ENCODE measurements at places on chromosomes 11 and 22.
A peak's percentile ranks its signal among the peaks of the same experiment; 100 is the strongest.

DNA sequence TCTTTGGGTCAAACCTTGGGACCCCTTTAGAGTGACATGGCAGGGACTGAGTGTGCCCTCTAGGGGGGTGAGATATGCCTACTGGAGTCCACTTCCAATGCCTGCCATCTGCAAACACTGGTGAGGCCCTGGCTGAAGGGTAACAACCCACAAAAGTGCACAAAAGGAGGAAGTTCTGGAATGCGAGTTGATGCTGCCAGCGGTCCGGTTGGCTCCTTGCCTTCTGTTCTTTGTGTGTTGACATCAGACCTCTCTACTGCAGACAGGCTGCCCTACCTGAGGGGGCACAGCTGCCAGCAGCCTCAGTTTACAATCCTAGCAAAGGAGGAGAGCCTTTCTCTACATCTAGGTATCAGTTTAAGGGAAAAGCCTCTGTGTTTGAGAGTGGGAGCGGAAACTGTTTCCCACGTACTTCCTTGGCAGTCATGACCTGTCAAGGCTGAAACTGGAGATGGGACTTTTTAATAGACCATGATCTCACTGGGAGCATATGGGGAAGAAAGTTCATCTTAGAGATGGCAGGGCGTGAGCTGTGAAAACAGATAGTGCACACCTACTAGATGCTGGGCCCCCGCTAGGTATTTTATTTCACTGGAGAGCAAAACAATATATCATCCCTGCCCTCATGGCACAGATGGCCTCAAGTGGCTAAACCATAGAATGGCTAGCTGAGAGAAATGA is 27.2 kb downstream of the BMAL1 start:
- DNase-seq = no peak

DNA sequence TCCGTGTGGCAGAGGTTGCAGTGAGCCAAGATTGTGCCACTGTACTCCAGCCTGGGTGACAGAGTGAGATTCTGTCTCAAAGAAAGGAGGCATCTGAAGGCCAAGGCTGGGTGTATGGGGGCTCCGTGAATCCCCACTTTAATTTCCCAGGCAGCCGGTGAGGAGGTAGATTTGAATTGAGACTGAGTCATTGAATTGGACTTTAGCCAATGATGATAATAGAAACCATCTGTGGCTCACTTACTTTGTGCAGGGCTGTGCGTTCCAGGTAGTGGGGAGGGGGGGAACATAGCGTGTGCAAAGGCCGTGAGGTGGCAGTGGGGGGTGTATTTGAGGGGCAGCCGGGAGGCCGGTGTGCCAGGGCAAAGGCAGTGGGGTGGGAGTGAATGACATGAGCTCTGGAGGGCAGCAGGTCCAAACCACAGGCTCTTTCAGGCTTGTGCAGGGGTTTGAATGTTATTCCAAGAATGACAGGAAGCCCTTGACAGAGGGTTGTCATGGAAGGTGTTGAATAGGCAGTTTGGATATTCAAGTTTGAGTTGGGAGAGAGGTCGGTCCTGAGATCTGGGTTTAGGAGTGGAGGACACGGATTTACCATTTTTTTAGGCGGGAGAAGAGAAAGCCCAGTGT is 6.1 kb downstream of the ARHGAP8 start:
- DNase-seq = no peak

GRCh38 chr11:9251311-9251710 is 13.8 kb downstream of the DENND5A start:
- no peak for DNase-seq

DNA sequence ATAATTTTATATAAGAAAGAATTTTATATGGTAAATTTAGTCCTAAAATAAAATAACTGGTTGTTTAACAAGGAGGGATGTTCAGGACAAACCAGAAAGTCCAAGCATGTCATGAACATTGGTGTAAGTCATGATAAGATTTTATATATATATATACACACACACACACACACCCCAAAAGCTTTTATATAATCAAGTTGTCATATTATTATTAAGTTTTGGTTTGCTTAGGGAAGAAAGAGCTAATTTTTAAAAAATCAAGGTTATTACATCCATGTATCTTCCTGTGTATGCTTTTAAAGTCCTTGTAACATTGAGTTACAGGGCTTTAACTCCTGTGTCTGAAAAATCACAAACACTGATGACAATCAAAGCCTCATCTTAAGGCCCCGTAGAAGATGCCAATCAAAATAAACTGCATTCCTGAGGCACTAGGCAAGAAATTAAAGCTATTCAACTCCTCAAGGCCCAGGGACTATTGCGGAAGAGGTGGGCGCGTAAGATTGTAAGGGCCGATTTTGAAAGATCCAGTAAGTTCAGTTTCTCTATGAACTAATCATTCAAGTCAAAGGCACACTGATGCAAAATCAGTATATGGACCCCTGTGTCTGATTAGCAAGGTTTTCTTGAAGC is 16.8 kb downstream of the APOL6 start:
- no peak for DNase-seq

DNA sequence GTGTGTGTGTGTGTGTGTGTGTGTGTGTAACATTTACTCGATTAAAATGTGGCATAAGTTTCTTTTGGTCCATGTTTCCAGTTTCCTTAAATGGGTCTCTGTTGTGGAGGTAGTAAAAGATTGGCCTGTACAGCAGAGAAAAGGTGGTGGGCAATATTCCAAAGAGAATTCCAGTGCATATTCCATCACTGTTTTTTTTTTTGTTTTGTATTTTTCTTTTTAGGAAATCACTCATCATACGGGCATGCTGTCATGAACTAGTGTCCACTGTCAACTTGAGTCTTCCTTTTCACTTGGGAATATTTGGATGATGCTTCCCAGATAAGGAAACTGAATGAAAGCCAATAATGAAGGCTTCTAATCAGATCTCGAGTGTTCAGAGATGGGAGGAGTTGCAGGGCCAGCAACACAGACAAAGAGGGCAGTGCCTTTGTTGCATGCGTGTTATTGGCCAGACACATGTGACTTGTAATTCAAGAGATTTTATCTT is 95.2 kb upstream of the PDGFD start:
- no peak for DNase-seq

DNA sequence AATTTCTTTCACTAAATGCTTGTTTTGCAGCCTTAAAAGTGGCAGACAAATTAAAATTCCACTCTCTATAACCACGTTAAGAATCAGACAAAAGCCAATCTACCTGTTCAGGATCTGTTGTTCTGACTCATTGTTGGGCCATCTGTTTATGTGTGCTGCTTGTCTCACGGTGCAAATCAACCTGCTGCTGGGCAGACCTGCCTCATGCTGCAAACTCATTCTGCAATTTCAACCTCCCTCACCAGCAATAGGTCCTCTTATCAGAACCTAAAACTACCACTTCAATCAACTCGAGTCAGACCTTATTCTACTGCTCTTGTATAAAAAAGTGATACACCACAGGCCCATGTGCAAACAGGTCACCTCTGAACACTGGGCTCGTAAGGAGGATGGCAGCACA is 75.1 kb downstream of the LARGE2 start:
- no peak for DNase-seq

DNA sequence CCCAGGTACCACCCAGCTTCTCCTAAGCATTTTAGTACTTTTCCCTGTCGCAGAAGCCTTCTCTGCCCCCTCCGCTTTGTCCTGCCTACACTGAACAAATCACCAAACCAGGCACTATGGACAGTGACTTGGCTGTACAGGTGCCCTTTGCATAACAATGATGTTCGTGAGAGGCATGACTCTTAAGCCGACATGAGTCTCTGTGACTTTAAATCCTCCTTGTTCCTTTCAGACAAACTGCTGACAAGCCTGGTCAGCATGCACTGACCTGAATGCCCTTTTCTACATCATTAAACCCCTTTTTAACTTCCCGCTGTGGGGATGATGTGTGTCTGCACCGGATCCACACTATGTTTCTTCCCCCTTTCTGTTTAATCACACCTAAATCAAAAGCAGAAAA is 16.6 kb downstream of the CAVIN3 start:
- DNase-seq = no peak

DNA sequence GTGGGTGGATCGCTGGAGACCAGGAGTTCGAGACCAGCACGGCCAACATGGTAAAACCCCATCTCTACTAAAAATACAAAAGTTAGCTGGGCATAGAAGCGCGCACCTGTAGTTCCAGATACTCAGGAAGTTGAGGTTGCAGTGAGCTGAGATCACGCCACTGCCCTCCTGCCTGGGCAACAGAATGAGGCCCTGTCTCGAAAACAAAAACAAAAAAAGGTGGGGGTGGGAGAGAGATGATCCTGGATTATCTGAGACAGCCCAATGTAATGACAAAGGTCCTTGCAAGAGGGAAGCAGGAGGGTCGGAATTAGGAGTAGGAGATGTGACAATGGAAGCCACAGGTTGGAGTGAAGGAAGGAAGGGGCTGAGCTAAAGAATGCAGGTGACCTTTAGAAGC is 87.6 kb upstream of the APOA1 start:
- peak; percentile 21 for DNase-seq

DNA sequence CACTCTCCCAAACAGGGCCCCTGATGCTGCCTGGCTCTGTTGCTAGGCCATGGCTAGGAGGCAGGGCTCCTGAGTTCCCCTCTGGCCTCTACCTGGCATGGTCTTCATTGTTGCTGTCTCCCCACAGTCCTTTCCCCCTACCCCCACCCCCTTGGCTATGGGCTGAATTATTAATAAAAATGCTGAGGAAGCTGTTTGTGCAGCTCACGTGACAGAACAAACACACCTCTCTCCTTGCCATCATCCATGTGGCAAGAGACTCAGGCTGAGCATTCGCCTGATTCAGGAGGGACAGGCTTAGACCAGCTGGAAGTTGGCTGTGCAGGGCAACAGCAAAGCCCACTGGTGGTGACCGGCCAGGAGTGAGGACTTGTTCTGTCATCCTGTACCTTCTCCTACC is 4.2 kb upstream of the SYT7 start:
- DNase-seq = no peak

DNA sequence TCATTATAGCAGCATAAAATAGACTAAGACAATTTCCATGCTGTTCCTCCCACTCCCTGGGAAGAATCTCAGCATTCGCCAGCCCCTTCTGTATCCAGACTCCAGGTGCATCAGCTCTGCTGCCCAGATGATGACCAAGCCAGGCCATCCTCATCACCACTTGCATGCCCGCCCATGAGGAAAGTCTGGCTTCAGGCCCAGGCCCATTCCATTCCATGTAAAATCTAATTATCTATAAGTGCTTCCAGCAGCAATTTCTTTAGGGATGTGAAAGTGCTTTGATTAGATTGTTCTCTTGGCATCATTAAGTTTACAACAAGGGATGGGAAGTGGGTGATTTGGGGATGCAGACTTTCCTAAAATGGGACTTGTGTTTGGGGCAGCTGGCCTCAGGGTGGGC is 100.3 kb downstream of the INSC start:
- DNase-seq = no peak

- DNase-seq = no peak
Observed at GRCh38 chr22:19807914-19808872, 46.5 kb downstream of the GNB1L start.

- DNase-seq = no peak
Observed at GRCh38 chr22:34161431-34162123, 241.3 kb upstream of the LARGE1 start.

DNA sequence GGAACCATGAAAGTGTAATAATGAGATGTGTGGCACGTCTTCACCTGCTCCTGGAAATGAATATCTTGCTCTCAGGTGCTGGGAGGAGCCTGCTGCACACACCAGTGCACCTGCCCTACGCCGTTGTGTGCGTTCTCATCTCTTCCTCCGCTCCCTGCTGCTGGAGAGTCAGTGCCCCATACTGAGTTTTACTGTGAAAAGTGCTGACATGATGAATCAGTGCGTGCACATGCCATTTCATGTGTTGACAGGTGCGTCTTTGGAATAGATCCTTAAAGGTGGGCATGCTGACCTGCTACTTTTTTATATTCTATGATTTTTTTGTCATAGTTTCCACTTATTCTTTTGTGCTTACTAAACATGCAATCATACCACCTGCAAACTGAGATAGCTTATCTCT is 1015.8 kb downstream of the BRD1 start:
- DNase-seq = no peak

Data from DND-41 (cell line).